SIG-M5 (cell line): ENCODE measurements at places on chromosomes 11 and 22.

DNA sequence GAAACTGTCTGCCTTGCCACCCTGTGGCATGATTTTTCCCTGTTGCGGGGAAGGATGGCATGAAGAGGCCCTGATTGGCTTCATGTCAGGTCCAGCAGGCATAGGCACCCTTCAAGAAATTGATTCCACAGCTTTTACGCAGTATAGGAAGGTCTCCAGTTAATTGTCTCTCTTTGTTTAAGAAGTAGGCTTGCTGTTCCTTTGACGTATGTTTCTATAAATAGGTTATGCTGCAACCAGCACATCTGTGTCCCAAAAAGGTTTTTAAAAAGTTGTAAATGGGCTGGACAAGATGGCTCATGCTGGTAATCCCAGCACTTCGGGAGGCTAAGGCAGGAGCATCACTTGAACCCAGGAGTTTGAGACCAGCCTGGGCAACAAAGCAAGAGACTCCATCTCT, 62.6 kb downstream of the CD6 start:
- DNase-seq: no peak

DNA sequence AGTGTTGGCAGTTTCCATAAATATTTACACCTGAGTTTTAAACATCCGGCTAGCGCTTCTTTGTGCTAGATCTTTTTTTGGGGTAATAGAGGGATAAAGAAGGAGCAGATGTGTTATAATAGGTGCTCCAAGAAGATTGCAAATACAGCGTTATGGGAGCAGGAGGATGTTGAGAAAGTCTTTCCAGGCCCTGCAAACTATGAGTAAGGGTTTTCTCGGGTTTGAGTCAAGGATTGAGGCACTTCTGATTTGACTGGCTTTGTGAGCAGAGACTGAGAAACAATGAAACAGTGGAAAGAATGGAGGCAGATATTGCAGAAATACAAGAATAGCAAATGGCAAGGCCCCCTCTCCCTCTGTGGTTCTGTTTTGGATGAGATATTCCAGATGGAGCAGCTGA, 155.0 kb upstream of the TIMP3 start:
- no peak for DNase-seq

DNA sequence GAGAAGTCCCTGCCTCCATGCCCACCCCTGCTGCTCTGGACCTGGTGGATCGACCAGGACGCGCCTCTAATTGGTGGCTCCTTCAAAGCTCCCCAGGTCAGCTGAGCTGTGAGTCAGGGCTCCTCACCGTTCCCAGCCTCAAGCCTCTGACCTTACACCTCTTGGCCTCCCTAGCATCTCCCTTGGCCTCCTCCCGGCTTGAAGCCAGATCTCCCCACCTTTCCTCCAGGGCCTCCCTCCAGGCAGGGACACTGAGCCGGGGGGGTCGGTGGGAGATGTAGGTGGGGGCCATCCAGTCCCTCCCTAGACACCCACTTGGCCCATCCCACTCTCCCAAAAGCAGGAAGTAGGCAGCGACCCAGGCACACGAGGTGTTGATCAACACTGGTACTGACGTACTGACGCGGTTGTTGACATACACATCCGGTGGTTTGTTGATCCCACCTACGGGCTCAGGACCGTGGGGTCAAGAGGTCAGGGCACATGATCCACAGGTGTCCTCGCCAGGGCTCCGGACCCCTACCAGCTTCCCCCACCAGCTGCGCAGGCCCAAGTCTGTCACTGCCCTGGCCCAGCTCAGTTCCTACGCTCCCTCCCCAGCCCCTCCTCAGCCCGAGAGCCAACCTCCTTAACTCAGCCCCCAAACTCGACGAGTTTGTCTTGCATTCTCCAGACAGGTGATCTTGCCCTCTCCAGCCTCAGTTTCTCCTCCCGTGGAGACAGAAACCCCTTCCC, 802 bp downstream of the ATG2A start:
- DNase-seq: no peak

- DNase-seq: no peak
Measured at GRCh38 chr11:101923554-101923953, 7.2 kb upstream of the ANGPTL5 start.

- DNase-seq: no peak
Measured at GRCh38 chr22:44893731-44894080, 116.1 kb downstream of the PHF21B start.

DNA sequence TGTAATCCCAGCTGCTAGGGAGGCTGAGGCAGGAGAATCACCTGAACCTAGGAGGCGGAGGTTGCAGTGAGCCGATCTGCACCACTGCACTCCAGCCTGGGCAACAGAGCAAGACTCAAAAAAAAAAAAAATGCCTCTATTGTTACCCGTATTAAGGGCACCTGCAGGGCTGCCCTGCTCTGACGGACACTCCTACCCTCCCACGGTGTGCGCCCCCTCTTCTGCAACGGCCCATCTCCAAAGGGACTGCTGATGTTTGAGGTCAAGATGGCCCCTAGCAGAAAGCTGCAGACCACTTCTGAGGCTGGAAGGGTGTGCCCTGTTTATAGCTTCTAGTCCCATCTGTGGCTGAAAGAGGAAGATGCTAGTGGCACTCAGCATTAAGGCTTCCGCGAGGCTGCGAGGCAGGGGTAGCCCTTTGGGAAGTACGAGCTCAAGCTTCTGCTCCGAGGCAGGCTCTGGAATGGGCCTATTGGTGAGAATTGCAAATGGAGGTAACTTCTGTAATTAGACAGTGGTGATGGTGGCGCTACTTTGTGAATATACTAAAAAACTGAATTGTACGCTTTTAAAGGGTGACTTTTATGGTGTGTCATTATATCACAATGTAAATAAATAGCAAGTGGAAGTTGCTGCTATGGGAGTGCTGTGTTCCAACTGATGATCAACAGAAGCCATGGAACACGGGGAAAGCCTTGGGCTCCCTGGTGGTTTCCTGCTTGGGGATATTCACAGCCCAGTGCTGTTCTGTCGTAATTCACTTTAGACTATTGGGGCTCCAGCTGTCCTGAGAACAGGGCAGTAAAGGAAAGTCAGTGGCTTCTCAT, 24.3 kb downstream of the ARFGAP2 start:
- no peak for DNase-seq

- DNase-seq: no peak
Measured at GRCh38 chr11:117187428-117187798, 8.9 kb downstream of the SIDT2 start.

DNA sequence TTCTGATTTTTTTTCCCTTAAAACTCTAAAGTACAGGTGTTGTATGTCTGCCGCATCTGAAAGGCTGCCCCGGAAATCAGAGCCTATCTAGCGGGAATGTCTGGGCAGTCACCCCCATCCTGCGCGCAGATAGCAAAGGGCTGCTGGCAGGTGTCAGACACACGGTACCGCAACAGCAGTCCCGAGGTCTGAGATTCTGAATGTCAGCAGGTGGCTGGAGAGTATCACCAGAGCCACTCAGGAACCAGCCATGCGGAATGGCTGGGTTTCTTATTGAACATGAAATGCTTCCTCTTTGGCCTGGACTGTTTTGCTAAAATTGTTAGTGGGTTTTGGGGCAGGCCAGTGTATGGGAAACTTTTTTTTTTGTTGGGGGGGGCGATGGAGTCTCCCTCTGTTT, 53.3 kb downstream of the CERK start:
- no peak for DNase-seq

DNA sequence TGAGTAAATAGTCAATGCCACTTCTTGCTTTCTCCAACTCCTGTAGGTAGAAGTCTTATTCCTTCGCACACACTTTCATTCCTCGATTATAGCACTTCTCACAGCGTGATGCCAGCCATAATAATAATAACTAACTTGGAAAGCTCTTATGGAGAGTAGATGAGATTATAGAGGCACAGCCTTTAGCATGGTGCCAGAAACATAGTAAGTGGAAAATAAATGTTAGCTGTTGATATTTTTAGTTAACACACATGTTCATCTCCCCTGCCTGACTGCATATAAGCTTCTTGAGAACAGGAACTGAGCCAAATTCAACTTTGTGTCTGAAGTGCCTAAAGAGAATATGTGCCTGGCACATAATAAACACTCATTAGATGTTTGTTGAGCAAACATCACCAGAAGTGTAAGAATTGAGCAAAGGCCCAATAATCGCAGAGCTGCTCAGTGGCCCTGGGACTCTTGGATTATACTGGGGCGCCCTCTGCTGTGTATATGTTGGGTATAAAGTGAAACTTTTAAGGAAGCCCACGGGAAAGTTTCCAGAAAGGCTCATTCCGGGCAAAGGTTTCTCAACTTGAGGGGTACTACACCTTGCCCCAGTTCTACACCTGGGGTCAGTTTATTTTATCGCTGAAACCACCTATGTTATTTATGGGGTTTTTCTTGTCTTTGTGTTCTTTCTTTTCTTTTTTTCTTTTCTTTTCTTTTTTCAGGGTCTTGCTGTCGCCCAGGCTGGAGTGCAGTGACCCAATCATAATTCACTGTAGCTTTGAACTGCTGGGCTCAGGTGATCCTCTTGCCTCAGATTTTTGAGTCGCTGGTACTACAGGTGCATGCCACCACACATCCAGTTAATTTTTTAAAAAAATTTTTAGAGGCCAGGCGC, 22.3 kb downstream of the SLN start:
- no peak for DNase-seq

GRCh38 chr11:93532281-93532789, 10.9 kb downstream of the SMCO4 start:
- no peak for DNase-seq

DNA sequence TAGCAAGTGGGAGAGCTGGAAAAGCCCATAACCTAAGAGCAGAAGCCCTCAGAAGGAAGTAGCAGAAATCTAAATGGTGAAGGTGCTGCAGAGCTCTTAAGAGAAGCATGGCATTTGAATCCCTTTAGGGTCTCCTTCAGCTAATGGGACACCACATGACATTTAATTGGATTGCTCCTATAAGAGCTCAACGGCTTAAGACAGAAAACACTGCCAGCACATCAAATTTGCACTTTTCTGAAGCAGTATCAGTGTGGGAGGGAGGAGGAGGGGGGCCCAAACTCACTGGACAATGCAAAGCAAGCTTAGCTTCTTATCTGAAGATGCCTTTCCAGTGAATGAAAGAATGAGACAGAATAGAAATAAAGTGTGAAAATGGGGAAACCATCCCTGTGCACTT, 287.9 kb upstream of the MTNR1B start:
- DNase-seq: no peak

DNA sequence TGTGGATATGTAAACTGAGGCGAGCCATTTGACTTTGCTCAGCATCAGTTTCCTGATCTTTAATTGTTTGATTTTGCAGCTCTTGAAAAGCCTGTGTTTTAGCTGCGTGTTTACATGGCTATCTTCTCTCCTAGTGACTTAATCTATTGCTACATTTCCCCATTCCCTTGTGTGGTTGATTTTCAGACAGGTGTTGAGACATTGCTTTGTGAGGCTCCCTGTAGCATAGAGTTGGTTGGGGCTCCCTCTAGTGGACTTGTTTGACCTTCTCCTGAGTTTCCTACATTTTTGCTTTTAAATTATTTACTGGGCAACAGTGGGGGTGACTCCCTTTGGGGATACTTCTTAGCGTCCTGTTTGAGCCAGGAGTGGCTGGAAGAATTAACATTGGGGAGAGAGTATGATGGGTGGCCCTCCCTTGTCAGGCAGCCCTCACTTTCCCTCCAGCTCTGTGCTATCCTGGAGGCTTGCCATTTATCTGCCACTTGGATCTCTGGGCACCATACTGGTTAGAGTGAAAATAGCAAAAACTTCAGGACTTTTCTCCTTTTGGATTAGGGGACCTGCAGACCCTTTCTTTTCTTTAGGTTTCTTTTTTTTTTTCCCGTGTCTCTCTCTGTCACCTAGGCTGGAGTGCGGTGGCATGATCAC, 9.2 kb upstream of the CBL start:
- DNase-seq: peak; percentile 89

- DNase-seq: no peak
Measured at GRCh38 chr11:15843309-15843872, 513.0 kb downstream of the SOX6 start.

DNA sequence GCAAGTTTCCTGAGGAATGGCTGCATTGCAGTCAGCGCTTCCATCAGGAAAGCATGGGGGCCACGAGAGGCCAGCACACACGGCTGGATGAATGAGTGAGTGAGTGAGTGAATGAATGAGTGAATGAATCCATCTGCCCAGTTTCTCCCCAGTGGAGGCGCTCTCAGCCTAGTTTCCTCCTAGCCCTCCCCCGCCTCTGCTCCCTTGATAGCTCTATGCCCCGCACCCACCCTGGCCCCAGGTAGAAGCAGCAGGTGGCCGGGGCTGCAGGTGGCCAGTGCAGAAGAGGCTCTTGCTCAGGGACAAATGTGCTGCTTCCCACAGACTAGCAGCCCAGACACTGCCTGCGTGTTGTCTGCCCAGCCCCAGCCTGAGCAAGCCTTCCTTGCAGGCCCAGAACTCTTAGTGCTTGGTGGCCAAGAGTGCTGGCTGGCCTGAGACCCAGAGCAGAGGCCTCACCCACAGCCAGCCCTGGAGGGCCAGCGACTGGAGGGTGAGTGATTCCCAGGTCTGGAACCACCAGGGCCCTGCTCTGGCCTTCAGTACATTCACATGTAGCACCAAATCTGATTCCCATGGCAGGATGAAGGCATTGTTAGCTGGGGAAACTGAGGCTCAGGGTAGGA, 31.1 kb upstream of the PDGFB start:
- DNase-seq: no peak

GRCh38 chr11:24531528-24531927, 34.7 kb downstream of the LUZP2 start:
- no peak for DNase-seq

- no peak for DNase-seq
Measured at GRCh38 chr11:112724496-112724790, 236.8 kb upstream of the NCAM1 start.
